ENCODE measurements at places on chromosomes 3 and 15.

DNA sequence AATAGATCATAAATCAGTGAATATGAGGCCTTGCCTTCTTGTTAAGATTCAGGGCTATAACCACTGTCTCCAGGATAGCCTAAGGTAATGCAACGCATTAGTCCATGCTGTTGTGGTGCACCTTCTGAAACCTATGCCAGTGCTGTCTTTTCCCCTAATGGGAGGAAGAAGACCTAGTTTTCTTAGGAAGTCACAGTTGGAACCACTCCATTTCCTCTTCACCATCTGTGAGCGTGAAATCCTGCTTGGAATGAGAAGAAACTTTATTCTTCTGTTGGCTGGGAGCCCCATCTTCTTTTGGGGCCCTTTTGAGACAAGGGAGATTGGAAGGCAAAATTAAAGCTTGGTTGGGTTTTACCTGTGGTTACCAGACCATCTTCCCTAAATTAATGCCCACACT, 25.9 kb upstream of the SLC7A14 start:
- no peak for DNase-seq

- no peak for DNase-seq
Observed at GRCh38 chr15:81133782-81134461, at the start of gene CFAP161. Gene CFAP161, plus strand, starts transcription at chr15:81134270. Its CDS starts 60 bp downstream, at chr15:81134330.

GRCh38 chr3:50242851-50243542, 7.0 kb downstream of the GNAI2 start:
- peak; percentile 47 for DNase-seq

DNA sequence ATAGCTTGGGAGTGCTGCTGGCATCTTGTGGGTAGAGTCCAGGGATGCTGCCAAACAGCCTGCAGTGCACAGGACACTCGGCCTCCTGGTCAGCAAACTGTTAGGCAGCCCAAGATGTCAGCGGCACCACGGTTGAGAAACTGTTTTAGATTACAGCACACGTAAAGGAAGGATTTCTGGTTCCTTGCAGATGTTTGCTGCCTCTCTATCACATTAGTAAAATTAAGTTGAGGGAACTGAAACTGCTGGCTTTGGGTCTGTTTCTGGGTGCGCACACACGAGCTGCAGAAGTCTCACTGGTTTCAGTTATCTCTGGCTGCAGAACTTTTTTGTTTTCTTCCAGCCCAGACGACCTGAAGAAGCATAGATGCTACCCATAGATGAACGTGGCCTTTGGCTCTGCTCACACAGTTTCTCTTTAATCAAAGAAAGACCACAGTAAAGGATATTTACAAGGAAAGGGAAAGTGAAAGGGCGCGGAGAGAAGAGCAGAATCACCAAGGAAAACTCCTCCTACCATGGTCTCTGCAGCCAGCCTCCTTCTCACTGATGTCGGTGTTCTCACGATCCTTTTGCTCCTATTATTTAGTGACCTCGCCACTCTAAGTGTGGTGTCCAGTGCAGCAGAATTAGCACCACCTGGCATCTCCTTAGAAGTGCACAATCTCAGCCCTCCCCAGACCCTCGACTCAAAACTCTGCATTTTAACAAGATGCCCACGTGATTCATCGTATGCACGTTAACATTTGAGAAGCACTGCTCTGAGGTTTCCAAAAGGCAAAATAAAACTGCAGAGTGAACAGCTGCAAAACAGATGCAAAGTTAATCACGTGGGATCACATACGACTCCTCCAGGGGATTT, 50.6 kb upstream of the AKAP13 start:
- peak; percentile 54 for DNase-seq

GRCh38 chr3:16520970-16521881, 7.7 kb upstream of the RFTN1 start:
- DNase-seq = no peak

DNA sequence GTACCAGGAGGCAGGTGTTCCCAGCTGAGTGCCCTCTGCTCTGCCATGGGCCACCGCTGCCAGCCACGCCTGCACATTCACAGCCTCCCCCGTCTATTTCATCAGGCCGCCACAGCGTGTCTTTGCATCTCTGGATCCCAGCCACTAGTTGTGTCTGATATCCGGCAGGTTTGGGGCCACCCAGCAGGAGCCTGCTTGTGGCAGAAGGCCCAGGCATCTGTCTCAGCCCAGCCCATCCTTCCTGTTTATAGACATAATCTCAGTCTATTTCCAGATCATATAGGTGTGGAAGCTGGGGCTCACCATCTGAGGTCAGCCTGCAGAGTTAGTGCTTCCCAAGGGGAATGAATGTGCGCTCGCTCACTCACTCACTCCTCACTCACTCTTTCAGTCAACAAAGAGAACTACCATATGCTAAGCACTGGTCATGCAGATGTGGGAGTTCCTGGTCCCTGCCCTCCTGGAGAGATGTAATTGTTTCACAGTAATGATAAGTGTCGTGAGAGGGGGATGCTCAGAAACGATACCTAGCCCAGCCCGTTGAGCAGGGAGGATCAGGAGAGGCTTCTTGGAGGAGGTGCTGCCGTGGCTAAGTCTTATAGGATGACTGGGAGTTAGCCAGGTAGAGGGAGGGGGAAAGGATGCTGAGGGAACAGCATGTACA, 60.6 kb downstream of the FGD5 start:
- DNase-seq = no peak

DNA sequence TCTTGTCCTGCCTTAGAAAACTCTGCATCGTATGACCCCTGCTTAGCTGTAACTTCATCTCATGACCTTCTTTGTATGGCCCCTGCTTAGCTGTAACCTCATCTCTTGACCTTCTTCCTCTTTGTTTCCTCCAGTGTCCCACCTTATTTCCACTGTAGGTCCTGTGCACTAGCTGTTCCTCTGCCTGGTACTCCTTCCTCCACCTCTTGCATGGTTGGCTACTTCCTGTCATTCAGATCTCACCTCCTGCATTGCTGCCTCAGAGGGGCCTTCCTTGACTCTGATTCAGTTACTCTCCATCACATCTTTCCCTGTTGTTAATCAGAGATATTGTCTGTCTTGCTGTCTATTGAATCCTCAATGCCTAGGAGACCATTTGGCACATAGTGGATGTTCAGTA, 63.2 kb downstream of the PDE8A start:
- DNase-seq = no peak

- no peak for DNase-seq
Observed at GRCh38 chr3:58639842-58640241, 26.7 kb downstream of the FAM3D start.

- DNase-seq = peak; percentile 51
Observed at GRCh38 chr15:89114990-89115389, 26.7 kb downstream of the ABHD2 start.

DNA sequence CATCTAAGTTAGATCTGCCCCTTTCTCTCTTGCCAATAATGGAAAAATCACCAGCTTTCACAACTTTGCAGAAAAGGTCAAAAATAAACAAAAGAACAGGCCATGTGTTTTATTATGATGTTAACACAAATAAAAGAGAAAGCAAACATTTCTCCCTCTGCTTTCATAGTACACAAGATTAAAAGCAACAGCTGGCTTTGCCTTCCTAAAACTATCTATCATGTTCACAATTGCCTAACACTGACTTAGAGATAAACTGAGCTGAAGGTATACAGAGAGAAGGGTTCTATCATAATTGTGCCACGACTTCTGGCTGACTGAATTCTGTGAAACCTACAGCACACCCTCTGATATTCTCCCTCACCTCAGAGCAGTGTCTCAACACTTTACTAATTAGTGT, 29.4 kb downstream of the AADAC start:
- DNase-seq = no peak

GRCh38 chr3:147614210-147614609, 205.0 kb downstream of the ZIC1 start:
- no peak for DNase-seq

DNA sequence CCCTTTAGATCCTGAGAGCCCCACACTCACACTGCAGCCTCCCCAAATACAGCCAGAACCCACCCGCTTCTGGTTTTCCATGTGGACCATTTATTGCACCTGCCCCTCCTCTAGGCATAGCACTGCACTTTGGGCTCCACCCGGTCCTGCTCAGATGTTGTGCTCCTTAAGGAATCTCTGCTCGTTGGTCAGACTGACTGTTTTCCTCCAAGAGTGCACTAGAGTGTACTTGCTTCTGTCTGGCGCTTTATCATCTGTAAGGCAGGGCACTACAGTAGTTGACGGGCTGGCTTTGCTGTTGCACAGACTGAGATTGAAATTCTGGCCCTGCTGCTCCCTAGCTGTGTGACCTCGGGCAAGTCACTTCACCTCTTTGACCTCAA, 124.1 kb downstream of the CACNA1D start:
- no peak for DNase-seq

DNA sequence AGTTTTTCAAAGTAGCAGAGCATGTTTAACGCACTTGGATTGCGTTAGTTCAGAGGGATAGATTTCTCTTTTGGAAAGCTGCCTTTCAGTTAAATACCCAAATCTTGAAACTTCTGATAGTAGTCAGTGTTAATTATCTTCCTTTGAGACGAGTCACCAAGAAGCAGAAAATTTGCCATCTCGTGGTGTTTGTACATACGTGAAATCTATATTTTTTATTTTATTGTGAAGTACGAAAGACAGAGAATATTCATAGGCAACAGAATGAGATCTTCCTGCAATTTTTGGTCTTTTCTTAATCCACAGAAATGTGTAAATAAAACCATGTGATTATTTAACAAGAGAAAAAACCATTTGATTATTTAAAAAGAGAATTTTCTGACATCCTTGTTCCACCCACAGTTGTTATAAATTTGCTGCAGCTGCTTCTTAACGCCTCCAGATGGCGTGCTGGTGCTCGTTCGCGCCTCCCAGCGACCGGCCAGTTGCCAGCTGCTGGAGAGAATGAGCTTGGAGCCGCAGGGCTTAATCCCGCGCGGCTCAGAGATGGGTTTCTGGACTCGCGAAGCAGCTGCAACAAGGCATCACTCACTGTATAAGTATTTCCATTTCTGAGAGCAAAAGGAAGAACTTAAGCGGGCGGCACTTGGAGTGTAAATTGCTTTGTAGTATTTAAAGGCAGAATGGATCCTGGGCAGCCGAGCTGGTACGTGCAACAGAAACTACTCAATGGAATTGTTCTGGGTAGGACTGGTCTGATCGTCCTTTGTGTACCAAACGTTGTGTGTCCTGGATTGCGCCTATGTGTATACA, 10.5 kb upstream of the SLITRK3 start:
- DNase-seq = peak; percentile 53

GRCh38 chr3:101940521-101941317, 91.4 kb downstream of the NFKBIZ start:
- peak; percentile 93 for DNase-seq

- peak; percentile 50 for DNase-seq
Observed at GRCh38 chr15:46344915-46345314, 710.1 kb downstream of the SQOR start.
